Natural killer cell treated with Interleukin-12 subunit alpha and Interleukin-12 subunit beta and Interleukin-15 and Interleukin-18, amount 100 ng/mL, for 72 hours (primary cell): ENCODE measurements at places on chromosomes 7 and 10. TPM values are rescaled to one million over a fixed set of nuclear protein-coding genes. Genes with fewer than 3 reads are reported as not detected.

DNA sequence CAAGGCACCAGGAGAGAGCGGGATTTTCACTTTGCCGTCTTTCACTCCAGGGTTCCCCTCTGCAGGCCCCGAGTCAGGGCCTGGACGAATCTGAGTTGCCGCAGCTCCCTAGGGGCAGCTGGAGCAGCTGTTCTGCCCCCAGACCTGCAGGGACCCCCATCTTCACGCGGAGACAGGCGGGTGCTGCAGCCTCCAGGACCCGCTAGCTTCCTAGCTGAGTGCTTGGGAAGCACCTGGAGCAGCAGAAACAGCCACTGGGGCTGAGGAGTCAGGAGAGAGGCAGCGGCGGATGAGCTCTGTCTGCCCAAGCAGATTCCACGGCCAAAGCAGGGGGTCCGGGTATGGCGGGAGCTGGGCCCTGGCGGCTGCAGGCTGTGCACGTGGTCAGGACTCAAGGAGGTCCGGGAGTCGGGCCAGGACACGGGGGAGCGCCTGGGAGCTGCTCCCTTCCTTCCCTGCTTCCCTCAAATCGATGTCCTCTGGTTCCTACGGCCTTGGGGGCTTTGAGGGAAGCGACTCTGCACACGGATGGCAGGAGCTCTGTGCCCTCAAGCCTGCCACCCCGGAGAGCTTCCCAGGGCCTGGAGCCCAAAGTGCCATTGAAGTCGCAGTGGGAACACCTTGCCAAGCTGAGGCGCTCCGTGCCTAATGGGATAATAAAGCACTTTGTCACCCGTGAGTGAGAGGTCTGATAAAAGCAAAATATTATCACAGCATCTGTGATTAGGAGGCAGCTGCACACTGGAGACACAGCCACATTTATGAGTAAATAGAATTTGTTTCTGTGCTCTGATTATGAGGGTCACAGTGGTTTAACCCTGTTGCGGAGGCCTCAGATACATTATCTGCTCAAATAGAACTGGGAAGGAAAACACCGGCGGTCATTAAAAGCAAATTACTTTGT, 17.2 kb downstream of the MNX1 start:
- DNase-seq: no peak

DNA sequence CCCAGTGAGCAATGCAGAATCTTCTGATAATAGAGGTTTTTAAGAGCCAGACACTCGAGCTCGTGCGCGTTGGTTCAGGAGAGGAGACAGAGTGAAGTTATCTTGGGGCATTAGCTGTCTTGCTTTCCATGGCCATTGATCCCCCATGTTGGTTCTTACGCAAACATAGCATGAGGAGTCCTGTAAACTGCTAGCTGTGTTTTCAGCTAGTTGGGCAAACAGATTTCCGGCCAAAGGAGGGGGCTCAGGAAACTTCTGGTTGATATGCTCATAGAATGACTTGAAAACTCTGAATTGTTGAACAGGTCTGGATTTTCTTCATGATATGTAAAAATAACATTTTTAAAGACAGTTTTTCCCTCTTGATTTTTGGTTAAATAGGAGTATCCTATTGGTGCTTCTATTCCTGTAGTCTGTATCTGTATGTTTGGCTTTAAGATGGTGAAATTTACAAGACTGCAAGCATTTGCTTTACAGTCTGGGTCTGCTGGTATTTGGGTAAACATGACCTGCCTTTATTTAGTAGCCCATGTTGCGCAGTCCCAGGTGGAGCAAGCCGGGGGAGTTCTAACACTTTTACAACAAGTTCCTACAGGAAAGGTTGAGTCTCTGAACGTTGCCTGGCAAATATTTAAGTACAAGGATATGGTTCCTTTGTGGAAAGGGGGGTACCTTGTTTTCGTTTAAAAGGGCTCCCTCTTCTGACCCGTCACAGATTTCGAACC, 218.4 kb upstream of the KCND2 start:
- DNase-seq: no peak

DNA sequence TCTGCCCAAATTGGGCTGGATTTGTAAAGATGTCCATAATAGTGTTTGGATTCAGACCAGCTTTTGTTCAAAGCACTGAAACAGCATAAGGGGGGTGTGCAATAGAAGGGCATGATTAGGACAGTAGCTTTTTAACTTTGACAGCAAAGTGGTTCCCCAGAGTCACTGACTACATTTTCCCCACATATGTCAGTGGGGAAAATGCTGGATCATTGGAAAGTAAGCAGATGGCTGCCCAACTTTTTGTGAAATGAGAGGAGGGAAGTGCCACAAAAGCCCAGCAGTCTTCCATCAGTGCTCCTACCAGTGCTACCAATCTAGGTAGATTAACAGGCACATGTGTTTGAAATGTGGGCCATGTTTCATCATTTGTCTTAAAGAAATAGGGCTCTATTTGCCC, 162.8 kb downstream of the FZD1 start:
- DNase-seq: no peak

GRCh38 chr7:71198391-71198790, 66.4 kb downstream of the GALNT17 start:
- no peak for DNase-seq

The SPDYE1 gene
- not detected for total RNA-seq

The AP3M1 gene
- 60.7 TPM for total RNA-seq

The SPAM1 gene
- not detected for total RNA-seq
